ENCODE measurements at places on chromosomes 12 and 14.

DNA sequence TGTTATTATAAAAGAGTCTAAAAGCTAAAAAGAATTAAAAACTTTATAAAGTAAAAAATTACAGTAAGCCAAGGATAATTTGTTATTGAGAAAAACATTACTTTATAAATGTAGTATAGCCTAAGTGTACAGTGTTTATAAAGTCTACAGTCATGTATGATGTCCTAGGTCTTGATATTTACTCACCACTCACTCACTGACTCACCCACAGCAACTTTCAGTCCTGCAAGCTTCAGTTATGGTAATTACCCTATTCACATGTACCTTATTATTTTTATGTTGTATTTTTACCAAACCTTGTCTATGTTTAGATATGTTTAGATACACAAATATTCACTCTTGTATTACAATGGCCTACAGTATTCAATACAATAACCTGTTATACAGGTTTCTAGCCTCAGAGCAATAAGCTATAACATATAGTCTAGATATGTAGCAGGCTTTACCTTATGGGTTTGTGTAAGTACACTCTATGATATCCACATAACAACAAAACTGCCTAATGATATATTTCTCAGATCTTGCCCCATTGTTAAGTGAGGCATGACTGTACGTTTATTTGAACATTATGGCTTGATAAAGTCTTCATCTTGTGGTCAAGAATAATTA, 113.7 kb upstream of the KITLG start:
- no peak for DNase-seq

DNA sequence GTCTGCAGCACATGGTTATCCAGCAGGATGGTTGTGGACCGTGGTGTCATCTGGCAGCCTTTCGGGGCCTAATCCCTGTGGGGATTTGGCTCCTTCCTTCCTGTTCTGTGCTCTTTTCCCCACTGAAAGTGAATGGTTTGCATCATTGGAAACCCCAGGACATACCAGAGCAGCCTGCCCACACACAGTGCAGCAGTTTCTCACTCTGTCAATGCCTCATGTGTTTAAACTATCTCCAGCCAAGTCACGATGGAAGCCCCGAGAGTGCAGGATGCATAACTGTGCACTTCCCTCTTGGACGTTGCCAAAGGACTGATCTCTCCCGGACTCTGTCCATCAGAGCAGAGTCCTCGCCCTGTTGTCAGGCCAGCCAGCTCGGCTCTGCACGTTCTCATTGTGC, 29.0 kb upstream of the AMN start:
- DNase-seq = no peak

DNA sequence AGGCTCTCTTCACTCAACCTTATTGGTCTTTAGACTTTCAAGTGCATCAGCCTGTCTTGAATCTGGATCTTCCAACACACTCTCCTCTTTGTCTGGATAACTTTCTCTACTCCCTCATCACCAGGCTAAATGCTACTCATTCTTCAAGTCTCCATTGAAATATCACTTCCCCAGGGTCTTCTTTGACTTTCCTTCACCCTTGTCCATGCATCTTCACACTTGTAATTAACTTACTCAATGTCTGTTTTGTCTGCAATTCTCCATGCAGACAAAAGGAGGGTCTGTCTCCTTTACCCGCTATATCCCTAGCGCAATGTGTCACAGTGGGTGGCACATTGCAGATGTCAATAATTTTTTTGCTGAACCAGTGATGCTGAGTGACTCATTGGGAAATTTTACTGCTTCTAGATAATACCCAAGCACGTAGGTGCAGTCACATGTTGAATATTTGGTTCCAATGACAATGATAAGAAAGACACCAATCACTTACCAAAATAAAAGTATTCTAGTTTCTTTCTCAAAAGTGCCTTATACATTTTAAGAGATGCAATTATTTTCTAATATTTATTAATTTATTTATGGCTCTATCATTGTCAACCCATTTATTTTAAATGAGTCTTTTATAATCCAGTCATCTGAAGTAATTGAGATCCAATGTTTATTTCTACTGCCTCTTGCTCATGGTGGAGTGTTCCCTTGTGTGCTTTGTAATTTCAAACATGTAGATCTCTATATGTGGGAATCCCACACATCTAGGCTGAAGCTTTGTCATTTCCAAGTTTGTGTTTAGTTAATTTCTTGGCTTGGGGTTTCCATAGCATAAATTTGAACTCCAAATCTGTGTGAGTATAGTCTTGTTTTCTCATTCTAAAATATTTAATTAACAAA, 21.7 kb upstream of the RFC5 start:
- no peak for DNase-seq

DNA sequence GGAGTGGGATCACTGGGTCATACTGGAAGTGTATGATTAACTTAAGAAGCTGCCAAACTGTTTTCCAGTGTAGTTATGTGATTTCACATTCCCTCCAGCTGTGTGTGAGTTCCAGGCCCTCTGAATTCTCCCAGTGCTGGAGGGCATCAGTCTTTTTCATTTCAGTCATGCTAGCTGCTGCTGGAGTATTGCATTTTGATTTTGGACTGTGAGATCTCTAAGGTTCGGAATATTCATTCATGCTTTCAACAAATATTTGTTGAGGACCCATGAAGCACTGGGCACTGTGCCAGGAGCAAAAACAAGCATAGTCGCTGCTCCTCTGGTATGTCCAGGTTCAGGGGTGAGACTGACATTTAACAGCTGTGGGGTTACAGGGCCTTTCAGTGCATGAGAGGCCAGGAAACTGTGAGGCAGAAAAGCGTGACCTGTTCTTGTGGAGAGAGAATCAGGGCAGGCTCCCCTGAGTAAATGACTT, 133.2 kb downstream of the SCARB1 start:
- DNase-seq = no peak

DNA sequence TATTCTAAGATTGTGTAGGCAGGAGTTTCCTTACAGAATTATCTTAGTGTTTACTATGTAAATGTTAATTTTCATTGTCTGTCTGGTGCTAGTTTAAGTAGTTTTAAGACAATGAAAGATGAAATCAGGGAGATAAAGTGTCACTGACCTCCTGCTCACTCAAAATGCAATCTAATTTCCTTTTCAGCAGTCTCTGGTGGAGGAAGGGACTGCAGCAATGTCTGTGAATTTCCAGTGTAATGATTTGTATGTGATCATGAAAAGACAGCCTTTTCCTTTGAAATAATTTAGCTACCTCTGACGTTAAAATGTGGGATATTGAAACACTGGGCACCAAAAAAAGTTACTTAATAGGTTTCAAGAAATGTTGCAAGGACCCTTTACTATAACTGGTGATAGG, 779.7 kb upstream of the FLRT2 start:
- DNase-seq = no peak

GRCh38 chr12:129081755-129082250, 228.5 kb downstream of the GLT1D1 start:
- DNase-seq = no peak

- no peak for DNase-seq
Measured at GRCh38 chr14:20569066-20569465, 8.2 kb upstream of the RNASE9 start.

DNA sequence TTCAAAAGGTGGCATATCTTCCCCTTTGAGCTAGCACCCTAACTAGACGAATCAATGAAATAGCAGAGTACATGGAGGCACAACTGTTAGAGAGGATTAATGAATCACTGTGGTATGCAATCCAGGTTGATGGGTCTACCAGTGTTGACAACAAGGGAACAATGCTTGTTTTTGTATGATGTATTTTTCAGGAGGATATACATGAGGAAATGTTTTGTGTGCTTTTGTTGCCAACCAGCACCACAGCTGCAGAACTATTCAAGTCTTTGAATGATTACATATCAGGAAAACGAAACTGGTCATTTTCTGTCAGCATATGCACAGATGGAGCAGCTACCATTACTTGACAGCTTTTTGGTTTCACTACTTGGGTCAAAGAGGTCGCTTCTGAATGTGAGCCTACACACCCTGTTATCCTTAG, 142.6 kb downstream of the GPHN start:
- DNase-seq = no peak

DNA sequence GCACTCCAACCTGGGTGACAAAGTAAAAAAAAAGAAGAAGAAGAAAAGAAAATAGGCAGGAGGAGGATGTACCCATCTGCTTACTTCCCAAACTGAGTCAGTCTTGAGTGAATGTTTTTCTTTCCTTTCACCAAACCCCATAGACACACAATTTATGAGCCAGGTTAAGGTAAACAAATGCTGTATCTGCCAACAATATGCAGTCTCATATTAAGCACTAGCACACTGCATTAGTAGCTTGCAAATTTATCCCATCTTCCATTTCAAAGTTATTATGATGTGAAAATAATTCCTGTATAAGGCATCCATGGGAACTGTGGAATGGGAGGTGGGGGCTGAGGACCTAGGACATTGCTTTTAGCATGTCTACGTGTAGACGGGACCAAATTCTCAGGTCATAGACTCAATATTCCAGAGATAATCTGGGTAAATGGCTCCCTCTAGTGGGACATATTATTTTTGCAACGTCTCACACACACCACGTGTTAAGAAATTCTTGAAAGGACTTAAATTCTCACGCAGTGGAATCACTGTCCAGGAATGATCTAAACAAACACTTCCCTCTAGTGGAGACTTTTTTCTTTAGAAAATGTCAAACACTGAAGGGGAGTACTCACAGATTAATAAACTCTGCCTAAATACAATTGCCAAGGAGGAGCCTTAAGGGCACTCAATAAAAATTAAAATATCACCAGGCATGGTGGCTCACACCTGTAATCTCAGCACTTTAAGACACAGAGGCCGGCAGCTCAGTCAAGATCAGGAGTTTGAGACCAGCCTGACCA, 17.1 kb upstream of the OR10P1 start:
- DNase-seq = peak; percentile 74

DNA sequence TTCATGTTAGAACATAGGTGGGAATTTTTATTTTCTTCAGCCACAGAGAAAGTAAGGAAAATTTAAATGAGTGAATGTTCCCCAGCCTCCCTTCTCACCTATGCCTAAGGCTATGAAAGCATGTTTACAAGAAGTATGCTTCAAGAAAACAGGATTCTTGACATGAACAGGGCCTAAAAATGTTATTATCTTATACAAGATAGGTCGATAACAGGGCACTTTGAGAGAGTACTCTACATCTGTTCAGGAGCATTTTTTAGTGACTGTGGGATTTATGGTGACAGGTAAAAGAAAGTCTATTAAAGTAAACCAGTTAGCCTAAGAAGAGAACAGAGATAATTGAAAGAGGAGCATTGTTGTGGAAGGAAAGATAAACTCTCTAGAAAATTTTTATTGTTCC, 222.9 kb upstream of the DAAM1 start:
- no peak for DNase-seq

GRCh38 chr12:130075497-130076076, 86.7 kb upstream of the FZD10 start:
- no peak for DNase-seq

GRCh38 chr12:2681450-2682205, 113.1 kb upstream of the FKBP4 start:
- no peak for DNase-seq

DNA sequence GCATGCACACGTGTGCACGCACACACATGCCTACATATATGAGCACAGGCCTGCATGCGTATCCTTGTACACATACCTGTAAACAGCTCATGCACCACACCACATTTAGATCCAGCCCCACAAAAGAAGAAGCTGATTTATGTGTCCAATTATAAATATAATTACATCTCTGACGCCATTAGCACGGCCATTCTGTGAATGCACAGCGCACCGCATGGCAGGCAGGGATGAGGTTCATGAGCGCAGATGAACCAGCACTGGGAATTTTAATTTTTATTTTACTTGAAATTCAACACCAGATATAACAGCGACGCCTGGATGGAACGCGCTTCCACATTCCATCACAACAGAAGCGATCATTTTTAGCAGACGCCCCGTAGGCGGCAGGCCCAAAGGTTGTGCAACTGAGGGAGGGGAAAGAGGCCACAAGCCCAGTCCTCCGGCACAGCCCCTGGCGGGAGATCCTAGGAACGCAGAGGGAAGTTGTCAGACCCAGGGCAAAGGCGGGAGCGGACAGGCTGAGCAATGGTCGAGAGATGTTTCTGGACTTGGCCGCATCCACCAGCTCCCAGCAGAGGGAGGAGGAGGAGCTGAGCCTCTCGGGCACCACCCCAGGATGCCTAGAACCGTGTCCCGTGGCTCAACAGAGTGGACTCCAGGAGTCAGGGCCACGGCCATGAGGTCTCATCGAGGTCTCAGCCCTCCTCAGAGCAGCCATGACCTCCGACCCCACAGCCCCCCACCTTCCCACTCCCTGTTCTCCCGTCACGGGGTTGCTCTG, 37.9 kb upstream of the GALNT9 start:
- DNase-seq = no peak

DNA sequence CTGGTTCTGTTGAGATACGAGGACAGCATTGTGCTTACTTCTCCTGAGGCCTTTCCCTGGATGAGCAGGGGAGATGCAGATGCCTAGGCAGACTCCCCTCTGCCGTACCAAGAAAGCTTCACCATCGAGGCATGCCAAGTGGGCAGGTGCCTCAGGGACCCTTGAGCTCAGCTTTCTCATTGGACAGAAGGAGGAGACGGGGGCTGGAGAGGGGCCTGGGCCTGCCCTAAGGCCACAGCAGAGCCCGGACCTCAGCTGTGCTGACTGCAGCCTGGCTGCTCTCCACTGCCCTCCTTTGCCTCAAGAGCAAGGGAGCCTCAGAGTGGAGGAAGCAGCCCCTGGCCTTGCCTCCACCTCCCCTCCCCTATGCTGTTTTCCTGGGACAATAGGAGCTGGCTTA, 23.4 kb downstream of the SERPINA1 start:
- DNase-seq = no peak

Measured in activated CD4-positive, alpha-beta T cell treated with anti-CD3 and anti-CD28 coated beads, Interleukin-2, amount 50 U/mL, for 24 hours (primary cell).